ENCODE measurements at places on chromosomes 7 and 10.

GRCh38 chr10:86671419-86671818, 3.1 kb downstream of the LDB3 start:
- DNase-seq: no peak

- DNase-seq: no peak
Measured at GRCh38 chr7:114533131-114533530, 118.5 kb downstream of the FOXP2 start.

DNA sequence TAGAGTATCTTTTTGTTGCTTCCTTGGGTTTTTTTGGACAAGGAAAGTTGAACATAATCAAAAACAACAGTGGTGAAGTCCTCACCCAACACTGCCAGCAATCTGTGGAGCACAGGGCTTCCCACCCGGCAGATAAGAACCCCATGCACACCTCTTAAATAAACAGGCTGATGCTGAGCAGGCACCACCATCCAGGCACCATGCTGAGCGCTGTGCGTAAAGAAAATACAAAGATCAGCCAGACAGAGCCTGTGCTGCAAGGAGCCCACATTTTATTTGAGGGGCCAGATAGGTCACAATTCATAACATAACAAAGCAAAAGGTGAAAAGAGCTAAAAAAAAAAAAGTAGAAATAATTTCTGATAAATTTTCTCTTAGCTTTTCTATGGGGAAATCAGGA, 231.2 kb downstream of the PTPRN2 start:
- DNase-seq: no peak

DNA sequence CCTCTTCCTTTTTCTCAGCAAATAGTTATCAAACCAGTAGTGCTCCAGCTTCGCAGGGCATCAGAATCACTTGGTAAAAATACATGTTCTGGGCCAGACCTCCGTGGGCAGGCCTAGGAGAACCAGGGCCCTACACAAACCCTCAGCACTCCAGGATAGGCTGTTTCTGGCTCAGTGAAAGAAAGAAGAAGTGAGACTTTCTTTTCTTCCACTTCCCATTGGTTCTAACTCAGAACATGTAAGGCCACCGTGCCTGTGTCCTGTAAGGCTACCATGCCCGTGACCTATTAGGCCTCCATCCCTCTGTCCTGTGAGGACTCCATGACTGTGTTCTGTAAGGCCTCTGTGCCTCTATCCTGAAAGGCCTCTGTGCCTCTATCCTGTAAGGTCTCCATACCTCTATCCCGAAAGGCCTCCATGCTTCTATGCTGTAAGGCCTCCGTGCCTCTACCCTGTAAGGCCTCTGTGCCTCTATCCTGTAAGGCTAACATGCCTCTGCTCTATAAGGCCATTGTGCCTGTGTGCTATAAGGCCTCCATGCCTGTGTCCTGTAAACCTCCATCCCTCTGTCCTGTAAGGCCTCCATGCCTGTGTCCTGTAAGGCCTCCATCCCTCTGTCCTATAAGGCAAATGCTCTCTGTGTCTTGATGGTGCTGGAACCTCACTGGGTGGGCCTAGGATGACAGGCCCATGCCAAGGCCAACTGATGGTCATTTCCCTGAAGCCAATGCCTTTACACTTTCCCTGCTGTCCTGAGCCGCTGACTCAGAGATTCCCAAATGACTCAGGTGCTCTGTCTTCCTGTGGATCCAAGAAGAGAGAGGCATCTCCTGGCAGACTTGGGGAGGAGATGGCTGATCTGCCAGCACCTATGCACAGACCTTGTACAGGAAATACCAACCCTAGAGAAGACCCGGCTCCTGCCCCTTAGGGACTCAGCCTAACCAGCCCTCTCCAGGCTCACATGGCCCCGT, 96.6 kb upstream of the CACUL1 start:
- no peak for DNase-seq

DNA sequence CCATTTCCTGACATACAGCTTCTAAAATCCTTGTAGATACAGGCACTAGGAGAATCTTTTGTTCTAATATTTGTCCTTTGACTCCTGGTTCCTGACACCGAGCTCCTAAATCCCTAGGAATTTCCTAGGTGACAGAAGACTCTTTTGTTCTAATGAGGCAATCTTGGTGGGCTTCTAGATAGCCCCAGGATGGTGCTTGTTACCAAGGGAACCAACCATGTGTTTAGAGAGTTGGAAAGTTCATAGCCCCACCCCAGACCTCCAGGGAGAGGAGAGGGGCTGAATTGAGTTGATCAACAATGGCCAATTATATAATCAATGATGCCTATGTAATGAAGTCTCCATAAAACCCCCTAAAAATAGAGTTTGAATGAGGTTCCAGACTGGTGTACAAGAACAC, 145.1 kb downstream of the JMJD1C start:
- DNase-seq: no peak

DNA sequence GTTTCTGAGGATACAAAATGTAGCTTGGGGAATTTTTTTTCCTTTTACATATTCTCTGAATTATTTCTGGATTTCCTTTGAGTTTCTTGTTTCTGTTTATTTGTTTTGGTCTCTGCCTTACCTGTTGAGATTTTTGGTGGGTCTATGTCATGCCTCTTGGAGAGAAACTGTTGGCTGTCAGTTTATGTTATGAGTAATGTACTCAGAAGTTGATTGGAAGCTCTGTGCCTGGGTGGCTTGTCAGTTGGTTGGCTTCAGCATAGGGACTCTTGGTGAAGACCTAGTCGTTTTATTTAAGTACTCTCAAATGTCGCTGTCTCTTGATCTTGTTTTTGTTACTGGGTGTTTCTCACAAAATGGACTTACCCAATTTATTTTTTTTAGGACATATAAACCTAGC, 132.4 kb downstream of the CDK14 start:
- no peak for DNase-seq

DNA sequence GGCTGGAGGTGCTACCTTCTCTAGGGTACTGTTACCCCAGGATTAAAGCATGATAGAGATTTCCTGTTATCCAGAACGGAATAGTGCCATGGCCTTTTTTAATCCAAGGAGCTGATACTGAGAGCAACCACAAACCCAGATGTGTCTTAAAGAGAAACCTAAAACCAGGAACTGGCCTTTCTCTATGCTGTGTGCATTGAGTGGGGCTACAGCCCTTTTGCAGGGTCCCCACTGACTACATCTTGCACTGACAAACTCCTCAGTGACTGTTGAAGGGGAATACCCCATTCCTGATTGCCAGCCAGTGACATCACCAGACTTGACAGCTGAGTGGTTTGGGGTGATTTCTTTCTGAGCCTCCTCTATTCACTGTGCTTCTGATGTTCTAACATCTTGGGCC, 81.9 kb upstream of the CAPZA2 start:
- DNase-seq: no peak

- DNase-seq: no peak
Measured at GRCh38 chr7:107836237-107837144, 33.5 kb upstream of the SLC26A3 start.

- no peak for DNase-seq
Measured at GRCh38 chr7:127828843-127829500, 177.0 kb downstream of the SND1 start.

- DNase-seq: no peak
Measured at GRCh38 chr10:121078672-121079102, 227.5 kb downstream of the WDR11 start.

- no peak for DNase-seq
Measured at GRCh38 chr10:107492389-107492788, 327.9 kb upstream of the SORCS1 start.

DNA sequence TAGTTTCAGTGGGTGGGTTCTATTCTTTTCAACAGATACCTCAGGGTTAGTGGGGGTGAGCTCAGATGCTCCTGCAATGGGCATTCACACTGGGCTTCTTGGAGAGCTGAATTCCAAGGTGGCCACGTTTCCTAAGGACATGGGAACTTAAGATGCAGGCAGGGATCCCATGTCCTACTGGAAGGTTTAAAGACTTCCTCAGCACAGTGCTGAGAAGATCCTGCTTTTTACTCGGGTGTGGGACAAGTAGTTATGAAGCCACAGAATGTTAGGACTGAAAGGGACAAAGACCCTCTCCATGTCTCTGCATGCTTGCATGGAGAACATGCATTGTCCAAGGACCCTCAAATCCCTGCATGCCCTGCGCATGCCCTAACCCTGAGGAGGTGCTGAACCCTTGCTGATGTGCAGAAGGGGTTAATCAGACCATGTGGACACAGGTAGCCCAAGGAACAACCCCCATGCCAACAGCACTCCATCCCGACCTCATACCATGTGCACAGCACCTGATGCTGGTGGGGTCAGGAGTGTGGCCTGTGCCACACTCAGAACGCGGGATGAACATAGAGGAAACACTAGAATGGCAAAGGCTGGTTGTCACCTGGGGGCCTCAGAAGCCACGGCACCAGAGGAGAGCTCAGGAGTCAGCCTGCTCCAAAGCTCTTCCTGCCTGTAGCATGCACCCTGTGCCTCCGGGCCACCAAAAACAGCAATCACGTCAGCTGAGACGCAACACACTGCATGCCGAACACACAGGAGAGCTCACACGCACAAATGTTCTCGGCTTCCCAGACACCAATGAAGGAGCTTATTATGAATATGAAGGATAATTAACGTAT, 15.2 kb downstream of the IL2RA start:
- DNase-seq: no peak

GRCh38 chr7:36045830-36046341, 107.2 kb upstream of the EEPD1 start:
- DNase-seq: no peak

DNA sequence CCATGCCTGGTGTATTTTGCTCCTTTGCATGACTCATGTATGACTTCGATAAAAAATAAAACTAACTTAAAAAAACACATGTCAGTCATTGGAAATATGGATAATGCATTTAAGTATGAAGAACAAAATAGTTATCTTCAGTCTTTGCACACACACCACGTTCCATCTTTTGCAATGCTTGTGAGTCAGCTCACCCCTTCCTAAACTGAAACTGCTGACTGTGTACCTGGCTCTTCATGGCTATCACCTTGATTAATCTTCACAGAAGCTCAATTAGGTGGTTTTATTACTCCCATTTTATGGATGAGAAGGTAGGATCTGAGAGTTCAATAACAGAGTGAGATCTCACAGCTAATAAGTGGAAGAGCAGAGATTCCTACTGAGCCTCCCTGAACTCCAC, 79.5 kb downstream of the CARD11 start:
- no peak for DNase-seq

- DNase-seq: no peak
Measured at GRCh38 chr7:913736-914520, 37.6 kb downstream of the GET4 start.

GRCh38 chr10:48811461-48811860, 126.8 kb downstream of the WDFY4 start:
- no peak for DNase-seq

GRCh38 chr10:70041016-70041415, 11.6 kb upstream of the MACROH2A2 start:
- DNase-seq: no peak

DNA sequence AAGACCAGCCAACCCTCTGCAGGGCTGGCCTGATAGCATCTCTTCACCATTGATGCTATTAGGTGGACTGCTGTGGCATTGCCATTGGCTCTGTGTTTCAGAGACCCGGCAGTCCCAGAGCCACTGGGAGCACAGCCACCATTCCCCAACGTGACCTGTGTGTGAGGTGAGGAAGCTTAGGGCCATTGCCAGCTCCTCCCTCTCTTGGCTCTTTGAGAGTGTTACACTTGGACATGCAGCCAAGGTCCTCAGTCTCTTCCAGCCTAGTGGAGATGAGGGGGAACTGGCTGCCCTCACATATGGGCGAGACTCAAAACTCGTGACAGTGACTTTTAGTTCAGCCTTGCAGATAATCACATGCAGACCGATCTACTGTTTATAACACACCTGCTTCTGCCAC, 39.3 kb upstream of the HMX3 start:
- no peak for DNase-seq

DNA sequence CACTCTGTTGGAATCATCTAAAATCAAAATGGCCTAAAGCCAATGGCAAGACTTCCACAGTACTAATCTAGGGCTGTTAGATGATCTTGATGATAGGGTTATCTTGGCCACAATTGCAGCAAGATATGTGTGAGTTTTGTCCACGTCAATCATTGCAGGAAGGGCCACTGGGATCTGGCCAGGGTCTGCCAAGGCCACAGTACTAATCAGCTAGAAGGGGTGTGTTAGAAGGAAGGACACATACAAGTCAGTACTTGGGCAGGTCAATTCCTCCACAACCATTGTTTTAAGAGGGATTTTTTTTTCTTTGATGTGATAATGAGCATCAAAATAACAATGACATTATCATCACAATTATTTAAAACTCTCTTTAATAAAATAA, 1.6 kb downstream of the LMOD2 start:
- no peak for DNase-seq

DNA sequence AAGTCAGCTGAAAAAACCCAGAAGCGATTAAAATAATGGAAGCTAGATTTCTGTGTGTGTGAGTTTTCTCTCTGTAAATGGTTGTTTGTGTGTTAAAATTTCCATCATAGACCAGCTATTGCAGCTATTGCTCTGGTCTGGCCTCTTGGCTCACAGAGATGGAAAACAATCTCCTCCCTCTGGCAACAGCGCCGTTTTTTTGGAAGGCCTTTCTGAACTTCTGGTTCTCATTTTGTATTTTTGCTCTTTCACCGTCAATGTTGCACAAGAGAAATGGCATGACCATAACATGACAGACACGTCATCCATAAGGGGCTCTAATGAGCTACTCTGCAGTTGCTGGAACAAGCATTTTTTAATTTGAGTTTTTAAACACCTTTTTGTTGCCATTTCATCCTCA, 91.0 kb downstream of the CUBN start:
- DNase-seq: peak; percentile 95

DNA sequence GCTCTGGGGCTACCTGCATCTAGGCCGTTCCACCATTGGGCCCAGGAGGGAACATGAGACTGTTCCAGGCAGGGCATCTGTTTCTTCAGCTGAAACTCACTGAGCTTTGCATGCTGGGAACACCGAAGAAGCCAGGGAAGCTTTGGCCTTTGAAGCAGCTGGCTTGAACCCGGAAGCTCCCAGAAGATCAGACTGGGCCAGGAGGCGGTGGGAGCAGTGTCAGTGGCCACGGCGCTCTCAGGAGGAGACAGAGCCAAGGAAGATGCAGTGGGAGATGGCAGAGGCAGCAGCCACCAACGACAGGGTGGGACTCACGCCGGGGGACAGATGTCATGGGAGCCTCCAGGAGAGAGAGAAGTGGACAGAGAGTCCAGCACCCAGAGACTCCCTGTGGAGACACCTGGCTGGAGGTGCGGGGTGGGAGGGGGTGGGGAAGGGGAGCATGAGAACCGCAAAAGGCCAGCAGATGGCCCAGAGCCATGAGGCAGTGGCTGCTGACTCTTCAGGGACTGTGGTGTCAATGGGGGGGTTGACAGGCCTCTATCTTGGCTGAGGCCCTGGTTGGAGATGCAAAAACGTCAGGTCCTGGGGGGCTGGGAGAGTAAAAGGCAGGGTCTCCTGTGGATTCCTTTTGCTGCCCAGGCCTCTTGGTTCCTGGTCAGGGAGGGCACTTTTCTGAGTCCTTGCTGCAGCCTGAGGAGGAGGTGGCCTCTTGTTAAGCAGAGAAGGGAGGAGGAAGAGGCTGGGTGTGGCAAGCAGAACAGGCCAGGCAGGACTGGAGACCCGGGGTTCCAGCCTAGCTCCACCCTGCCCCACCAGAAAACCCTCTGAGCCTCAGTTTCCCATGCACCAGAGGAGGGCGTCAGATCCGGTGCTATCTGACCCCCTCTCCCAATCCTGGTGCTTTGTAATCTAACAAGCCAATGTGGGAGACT, 6.3 kb upstream of the AQP1 start:
- DNase-seq: no peak

- DNase-seq: no peak
Measured at GRCh38 chr7:85185424-85186082, 1.3 kb downstream of the SEMA3D start.

- DNase-seq: peak; percentile 20
Measured at GRCh38 chr7:80681272-80681885, 42.9 kb downstream of the CD36 start.

- DNase-seq: no peak
Measured at GRCh38 chr7:16944936-16945335, 63.2 kb upstream of the AGR3 start.
